ENCODE measurements at places on chromosomes 4 and X.
A peak's percentile ranks its signal among the peaks of the same experiment; 100 is the strongest.

GRCh38 chr4:139674875-139675550 is 9.4 kb downstream of the MGST2 start:
- DNase-seq = no peak

DNA sequence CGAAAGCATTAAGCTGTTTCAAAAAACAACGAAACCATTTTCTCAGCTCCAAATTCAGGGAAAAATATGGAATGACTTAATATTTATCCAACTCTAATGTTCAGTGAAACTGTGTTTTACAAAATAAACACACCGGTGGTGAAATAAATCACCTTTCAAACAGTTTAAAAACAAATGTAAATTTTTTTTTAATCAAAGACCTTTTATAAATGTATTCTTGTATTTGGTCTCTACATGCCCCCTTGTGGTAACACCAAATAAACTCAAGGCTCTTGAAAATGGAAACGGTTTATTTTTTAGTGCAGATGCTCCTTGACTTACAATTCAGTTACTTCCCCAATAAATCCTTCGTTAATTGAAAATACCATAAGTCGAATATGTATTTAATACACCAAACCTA is 45.8 kb upstream of the ITM2A start:
- no peak for DNase-seq

- no peak for DNase-seq
Measured at GRCh38 chr4:107683873-107684272, 36.2 kb downstream of the PAPSS1 start.

- DNase-seq = no peak
Measured at GRCh38 chr4:1956631-1957030, 52.1 kb downstream of the NELFA start.

DNA sequence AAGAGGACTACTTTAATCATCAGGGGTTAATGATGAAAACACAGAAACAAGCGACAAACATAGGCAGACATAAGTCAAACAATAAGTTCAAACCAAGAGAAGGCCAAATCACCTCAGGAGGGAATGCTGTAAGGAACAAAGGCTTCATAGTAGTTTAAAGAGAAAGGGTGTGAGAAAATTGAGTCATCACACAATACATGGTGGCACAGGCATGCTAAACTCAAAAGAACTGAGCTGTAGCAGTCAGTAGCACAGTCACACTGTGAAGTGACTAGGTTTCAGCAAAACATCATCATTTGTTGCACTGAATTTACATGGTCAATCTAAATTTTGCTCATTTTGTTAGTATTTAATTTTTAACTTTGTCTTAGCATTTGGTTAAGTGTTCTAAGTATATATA is 24.2 kb downstream of the SMC1A start:
- DNase-seq = no peak

GRCh38 chr4:82360298-82361177 is 13.3 kb downstream of the HNRNPD start:
- DNase-seq = peak; percentile 27

DNA sequence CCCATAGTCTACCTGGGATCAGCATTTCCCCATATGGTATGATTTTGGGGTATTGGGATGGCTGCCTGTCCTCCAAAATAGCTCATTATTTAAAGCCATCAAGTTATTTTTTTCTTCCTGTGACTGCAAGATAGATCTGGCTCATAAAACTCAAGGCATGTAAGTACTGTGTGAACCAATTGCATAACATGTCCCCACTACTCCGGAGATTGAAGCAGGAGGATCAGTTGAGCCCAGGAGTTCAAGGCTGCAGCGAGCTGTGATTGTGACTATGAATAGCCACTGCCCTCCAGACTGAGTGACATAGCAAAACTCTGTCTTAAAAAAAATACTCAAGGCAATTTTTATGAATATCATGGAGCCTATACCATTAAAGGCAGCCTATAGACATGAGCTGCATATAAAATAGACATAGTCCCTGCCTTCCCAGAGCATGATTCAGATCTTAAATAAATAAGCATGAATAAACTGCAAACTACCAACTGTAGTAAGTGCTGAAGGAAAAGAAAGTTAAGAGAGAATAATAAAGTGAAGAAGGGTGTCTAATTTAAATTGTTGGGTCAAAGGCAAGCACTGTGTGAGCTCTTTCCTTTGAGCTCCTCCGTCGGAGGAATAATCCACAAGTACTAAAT is 16.9 kb upstream of the MMAA start:
- no peak for DNase-seq

DNA sequence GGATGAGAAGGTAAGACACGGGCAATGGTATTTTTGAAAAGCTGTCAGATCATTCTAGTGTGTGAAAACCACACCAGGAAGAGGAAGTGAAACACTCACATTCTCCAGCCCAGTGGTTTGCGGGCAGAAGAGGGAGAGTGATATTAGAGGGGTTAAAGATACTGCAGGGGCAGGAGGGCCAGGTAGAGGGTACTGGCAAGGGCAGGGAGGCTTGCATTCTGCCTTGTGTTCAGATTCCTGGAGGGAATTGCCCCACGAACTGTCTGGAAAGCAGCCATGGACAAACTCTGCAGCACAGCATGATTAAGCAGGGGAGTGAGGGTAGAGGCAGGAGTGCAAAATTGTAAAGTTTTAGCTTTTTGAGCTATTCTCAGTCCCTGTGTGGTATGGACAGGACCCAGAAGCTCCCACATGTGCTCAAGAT is 30.9 kb downstream of the NIPAL1 start:
- peak; percentile 46 for DNase-seq

DNA sequence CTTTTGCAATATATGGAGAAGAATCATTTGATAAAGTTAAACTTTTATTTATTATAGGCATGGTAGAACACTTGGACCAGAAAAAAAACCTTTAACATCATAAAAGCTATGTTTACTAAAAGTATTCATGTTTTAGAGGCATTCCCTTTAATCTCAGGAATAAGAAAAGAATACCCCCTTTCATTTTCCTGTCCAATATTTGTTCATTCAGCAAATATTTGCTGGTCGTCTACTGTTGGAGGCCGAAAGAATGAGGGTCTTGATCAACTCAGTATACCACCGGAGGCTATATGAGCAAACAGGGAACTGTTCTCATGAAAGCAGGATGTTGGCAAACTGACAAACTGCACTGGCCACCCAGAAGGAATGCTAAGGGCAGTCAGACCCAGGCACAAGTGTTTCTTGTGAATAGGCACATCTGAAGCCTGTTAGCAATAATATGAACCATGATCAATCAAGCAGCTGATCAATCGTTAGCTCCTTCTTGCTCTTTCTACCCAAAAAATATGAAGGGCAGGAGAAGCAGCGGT is 480.8 kb upstream of the FAT1 start:
- DNase-seq = peak; percentile 68

DNA sequence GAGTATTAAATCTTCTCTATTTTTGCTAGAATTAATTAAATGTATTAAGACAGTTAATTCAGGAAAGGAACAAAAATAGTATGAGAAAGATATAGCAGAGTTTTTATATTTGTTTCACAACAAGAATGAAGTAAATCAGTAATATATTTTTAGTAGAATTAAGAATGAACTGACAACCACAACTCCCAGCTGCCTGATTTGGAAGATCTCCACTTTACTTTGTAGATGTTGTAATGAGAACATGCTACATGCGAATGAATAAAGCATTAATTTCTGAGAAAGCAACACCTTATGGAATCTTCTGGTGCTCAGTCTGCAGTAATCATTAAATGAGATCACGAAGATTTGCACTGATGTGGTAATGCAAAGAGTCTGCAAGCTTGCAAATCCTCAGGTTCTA is 695.6 kb upstream of the PCDH7 start:
- DNase-seq = no peak

DNA sequence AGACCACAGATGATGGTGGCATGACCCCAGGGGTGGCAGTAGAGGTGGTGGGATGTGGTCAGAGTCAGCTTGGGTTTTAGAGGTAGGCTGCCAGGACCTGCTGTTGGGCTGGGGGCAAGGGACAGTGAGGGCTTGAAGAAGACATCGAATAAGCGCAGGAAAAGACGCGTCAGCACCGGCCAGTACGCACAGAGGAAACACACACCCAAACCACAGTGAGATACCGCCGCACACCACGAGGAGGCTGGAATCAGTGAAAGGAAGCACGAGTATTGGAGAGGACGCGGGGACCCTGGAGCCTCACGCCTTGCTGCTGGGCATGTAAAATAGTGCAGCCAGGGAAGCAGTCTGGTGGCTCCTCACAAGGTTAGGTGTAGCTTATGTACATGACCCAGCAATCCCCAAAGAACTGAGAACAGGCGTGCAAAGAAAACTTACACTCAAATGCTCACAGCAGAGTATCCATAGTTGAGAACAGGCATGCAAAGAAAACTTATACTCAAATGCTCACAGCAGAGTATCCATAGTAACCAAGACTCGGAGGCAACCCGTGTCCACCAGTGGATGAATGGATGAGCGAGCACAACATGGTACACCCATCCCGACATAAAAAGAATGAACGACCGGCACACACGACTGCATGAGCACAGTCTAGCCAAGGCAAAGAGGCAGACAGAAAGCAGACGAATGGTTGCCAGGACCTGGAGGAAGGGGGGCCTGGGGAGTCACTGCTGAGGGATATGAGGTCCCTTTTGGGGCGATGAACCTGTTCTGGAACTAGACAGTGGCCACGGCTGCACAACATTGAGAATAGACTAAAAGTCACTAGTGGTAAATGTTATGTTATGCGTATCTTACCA is 13.3 kb downstream of the PDZD4 start:
- DNase-seq = no peak

DNA sequence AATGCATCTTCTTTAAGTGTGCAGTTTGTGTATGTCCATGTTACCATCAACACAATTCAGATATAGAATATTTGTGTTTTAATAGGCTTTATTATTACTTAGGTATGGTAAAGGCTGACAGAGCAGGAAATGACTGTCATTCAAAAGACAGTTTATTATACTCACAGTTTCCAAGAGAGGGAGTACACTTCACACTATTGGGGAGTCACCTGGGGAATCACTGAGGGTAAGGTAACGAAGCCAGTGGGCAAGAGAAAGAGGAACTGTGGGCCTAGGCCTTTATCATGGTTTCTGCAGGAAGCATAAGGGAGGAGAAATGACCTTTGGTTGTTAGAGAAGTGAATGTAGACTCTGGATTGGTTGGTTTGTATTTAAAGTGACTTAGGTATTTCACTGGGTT is 235.1 kb upstream of the HCCS start:
- DNase-seq = no peak

DNA sequence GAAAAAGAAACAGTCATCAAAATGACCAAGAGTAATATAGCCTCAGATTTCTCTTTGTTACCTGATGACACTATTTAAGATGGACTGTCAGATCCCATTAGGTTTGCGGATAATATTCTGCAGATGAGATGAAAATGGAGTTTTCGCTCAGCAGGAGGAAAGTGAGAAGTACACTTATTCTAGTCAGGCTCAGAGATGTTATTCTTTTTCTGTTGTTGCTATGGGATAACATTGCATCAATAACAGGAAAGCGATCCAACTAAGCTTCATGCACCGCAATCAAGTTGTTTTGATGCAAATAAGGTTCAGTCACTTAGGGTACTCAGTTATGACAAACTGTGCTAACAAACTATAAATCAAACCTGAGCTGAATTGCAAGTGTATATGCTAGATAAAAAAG is 415.0 kb downstream of the CCSER1 start:
- DNase-seq = no peak

DNA sequence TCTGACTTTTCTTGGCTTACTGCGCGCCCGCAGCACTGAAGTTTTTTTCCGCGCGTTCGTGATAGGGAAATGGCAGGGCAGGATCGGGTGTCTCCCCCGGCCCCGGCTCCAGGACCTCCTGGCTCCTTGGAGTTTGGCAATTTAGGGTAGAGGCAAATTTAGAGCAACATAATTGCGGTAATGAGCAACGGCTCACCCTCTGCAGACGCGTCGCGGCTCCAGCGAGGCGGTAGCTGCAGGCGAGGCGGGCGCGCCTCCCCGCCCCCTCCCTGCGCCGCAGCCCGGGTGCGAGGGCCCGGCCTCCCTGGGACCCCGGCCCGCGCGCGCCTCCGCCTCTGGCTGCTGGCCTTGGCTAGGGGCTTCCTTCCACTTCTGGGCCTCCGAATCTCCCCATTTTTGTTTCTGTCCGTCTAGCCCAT is 6.2 kb downstream of the MSX1 start:
- DNase-seq = no peak

- DNase-seq = peak; percentile 98
Measured at GRCh38 chr4:152106113-152106763, 345.4 kb upstream of the GATB start.

DNA sequence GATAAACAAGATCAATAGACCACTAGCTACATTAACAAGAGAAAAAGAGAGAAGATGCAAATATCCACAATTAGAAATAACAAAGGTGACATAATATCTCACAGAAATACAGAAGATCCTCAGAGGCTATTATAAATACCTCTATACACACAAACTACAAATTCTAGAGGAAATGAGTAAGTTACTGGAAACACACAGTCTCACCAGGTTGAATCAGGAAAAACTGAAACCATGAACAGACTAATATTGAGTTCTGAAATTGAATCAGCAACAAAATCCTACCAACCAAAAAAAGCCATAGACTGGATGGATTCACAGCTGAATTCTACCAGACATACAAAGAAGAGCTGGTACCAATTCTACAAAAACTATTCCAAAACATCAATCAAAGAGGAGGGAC is 211.8 kb upstream of the CPEB2 start:
- no peak for DNase-seq

- DNase-seq = no peak
Measured at GRCh38 chr4:125827696-125828052, 512.9 kb downstream of the FAT4 start.

- DNase-seq = no peak
Measured at GRCh38 chr4:6444582-6444981, 27.8 kb downstream of the PPP2R2C start.

GRCh38 chr4:186644737-186645261 is 78.9 kb downstream of the FAT1 start:
- peak; percentile 48 for DNase-seq

DNA sequence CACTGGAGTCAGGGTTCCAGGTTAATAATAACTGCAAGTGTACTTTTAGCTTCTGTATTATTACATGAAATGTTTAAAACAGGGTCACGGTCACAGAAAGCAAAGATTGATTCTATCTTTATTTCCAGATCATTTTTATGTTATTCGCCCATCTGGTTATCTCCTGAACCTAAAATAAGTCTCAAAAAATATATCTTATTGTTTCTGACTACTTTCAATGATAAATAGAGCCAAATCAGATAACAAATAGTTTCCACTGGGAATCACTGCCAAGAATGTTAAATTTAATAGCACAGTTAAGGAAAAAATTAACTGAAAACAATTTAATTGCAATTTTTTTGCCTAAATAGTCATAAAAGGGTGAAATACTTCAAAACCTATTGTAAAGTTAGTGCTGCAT is 17.2 kb upstream of the VEGFD start:
- no peak for DNase-seq

GRCh38 chr4:175891231-175891630 is 79.2 kb upstream of the GPM6A start:
- no peak for DNase-seq

GRCh38 chr4:117770269-117771102 is 263.8 kb upstream of the NDST3 start:
- DNase-seq = no peak

DNA sequence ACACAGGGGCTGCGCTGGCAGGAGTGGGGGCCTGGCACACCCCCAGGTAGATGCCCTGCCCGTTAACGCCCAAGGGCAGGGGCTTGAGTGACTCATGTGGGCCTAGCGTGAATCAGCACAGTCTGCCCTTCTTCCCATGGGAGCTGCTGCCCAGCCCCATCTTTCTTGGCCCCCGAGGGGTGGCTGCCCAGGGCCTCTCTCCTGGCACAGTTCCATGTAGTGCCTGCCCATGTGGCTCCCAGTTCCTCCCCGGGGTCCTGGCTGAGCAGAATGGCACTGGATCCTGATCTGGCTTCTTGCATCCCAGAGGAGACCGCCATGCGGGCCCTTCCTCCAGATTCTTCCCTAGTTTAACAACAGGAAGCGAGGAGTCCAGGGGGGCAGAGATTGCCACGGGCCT is 2.1 kb upstream of the AVPR2 start:
- DNase-seq = peak; percentile 91
